ENCODE measurements at places on chromosomes 3 and 15. TPM values are rescaled to one million over a fixed set of nuclear protein-coding genes. Genes with fewer than 3 reads are reported as not detected.

DNA sequence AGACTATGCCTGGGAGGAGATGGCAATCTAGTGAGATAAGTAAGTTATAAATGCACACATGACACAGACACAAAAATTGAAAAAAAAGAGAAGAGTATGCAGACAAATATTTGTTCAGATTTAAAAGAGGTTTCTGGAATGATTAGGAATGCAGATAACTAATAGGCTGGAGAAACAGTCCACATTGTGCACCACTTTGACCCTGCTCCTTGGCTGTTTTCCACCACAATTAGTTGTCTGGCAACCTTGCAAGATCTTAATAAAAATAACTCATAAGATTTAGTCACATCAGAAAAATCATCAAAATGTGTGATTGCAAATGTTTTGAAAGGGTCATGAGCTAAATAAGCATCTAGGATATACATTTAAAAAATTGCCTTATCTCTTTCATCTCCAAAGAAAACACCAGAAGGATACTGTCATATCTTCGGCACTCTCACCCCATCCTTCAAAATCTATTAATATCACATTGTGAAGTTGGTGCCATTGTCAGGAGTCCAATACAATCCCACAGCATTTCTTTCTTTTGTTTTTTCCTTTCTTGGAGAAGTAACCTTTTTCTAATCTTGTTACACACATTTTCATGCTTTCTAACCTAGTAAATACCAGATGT is 153.7 kb upstream of the KCNMB2 start:
- no peak for DNase-seq

The KBTBD13 gene
- total RNA-seq = not detected

The LYZL4 gene
- not detected for total RNA-seq

The ZIC1 gene
- total RNA-seq = 1.8 TPM

The BCL2A1 gene
- total RNA-seq = 1.3 TPM

DNA sequence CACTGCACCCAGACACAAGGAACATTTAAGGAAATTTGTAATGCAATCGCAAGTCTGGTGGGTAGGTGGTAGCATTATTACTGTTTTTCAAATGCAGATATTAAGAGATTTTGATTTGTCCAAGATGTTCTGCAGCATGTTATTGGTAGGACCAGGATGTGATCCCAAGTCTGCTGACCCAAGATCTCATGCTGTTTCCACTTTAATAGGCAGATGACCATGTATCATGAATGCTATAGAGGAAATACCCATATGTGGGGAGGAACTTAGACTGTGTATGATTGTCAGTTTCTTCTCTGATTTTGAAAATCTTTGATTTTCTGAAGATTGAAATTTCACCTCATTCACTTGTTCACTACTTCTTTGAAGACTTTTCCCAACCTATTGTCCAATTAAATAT is 28.7 kb downstream of the ATP6V1A start:
- DNase-seq = no peak

DNA sequence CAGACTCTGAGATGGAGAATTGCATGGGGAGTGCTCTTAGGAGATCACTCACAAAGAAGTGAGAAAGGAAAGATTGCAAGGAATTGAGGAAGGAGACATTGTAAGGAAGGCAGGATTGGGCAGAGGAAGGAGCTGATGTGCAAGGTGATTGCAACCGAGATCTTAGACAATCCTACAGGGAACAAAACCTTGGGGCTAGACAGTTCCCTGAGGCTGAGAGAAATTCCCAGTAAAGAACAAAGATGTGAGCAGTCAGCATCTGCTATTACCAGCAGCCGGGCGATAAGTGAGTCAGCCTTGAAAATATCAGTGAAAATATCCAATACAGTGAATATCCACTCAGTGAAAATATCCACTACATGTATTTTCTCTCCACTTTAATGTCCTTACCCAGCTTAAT is 143.6 kb upstream of the TBC1D5 start:
- no peak for DNase-seq

- DNase-seq = peak; percentile 61
These were observed 136.4 kb downstream of the DNAJB8 start for GRCh38 chr3:128330214-128330842.

DNA sequence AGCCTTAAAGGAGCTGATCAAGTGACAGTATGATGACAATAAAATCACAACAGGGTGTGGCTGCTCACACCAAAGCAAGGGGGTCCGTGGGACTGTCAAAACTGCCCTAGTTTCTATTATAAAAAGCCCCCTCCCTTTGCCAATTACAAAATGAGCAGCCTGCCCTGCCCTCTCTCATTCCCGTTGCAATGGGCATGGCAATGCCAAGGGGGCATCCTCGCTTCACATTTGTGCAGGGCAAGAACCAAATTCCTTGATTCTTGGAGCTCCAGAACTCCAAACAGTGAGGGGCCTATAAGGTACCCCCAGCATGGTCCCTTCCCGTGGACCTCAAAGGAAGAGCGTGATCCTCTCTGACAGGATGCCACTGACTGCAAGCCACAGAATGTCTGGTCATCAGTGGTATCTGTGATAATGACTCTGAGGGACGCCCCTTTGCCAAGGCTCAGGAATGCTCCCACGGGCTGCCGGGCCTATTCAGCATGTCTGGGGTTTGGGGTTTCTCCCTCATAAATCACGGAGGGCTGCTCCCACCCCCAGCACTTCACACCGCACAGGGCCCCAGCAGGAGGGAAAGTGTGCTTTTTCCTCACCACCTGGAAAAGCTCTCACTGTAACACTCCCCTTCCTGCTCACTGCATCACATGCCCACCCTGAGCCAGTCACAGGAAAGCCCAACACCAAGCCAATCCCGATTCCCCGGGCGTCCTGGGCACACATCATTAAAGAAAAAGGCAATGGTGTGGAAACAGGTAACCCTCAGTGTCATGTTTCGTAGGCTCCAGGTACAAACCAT is 105.1 kb upstream of the TRPM1 start:
- DNase-seq = no peak

- DNase-seq = no peak
These were observed 335.9 kb upstream of the ICE2 start for GRCh38 chr15:60814855-60815254.

DNA sequence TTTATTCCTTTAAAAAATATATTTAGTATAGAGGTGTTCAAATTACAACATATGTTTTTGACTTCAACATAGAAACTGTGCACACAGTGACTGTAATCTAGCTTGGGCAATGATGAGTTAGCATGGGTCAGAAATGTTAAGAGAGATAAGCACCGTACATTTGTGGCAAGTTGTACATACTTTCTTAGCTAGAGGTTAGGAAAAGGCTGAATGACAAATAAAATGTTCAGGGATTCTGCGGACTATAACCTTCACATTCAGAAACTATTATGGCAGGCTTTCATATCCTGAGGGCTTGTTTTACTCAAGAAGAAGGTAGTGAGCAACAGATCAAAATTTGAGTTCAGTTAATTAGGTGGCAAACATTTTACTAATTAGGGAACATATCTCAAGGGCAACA is 379.7 kb upstream of the EPHA6 start:
- DNase-seq = no peak

GRCh38 chr15:92288755-92289154 is 104.9 kb upstream of the ST8SIA2 start:
- no peak for DNase-seq

The COL6A6 gene
- total RNA-seq = 0.08 TPM

DNA sequence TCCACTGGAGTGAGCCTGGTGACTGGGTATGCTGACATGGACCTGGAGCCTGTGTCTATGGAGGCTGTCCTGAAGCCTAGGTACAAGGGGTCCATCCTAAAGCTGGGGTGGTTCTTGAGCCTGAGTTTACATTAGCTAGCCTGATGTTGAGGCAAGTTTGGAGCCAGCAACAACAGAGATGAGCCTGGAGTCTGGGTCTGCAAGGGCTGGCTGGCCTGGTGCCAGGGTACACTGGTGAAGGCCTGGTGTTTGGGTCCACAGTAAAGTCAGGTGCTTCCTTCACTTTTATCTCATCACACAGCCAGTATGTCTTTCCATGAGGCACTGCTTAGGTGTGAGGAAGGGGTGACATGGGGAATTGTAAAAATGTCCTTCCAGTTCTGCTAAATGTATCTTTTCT is 49.5 kb downstream of the TP63 start:
- DNase-seq = no peak

The HRG gene
- not detected for total RNA-seq

DNA sequence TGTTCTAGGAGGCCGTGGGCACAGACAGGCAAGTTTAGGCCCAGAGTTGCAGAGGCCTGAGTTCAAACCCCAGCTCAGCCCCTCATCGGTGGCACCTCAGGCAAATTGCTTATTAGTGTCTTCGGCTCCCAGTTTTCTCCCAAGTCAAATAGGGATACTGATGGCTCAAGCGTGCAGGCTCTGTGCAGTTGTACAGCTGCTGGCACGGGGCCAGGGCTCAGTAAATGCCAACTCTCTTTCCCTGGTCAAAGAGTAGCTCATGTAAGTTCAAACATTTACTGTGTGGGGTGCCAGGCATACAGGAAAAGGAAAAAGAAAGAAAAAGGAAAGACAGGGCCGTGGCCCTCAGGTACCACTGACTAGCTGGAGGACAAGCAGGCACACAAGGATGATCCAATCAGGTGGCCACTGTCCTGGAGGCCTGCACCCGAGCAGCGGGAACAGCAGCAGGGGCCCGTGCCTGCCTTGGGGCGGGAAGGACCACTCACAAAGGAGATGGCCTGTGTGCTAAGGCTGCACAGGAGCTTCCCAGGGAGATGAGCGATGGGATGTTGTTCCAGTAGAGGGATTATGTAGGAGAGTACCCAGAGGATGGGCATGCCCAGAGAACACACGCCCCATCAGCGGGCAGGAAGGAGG is 70.8 kb downstream of the TBC1D2B start:
- no peak for DNase-seq

DNA sequence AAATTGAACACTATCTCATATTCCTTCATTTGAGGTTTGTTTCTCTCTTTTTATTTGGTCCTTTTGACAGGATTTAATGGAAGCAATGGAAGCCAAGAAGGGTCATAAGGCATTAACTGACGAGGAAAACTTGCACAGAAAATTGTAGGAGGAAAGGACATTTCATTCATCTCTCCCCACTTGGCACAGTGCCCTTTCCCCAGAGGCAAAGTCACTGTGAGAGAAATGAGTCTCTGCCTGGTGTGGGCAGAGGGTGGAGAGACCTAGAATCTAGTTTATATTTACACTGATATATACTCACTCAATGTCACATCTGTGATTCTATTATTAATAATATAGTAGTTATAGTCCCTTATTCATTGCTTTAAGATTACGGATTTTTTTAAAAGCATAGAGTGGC is 324.6 kb upstream of the IL12A start:
- DNase-seq = no peak

- DNase-seq = no peak
These were observed 430.3 kb upstream of the PDZRN3 start for GRCh38 chr3:74055061-74055460.

The A4GNT gene
- not detected for total RNA-seq

DNA sequence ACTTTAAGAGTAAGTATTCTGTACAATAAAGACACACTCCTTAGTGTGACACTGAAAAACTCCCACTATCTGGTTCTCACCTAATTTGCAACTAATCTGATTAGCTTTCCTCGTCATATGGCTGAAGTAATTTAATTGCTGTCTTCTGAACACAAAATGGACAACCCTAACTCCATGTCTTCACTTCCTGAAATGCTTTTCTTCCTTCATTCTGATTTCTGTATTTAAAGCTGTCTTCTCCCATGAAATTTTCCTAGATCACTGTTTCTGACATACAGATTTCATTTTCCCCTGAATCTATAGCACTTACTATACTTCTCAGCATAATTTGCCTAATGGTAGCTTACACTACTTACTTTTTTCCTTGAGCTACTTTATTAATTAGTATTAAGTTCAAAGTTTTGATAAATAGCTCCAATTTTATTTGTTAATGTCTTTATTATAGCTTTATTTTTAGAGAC is 6.3 kb downstream of the CCPG1 start:
- DNase-seq = no peak

DNA sequence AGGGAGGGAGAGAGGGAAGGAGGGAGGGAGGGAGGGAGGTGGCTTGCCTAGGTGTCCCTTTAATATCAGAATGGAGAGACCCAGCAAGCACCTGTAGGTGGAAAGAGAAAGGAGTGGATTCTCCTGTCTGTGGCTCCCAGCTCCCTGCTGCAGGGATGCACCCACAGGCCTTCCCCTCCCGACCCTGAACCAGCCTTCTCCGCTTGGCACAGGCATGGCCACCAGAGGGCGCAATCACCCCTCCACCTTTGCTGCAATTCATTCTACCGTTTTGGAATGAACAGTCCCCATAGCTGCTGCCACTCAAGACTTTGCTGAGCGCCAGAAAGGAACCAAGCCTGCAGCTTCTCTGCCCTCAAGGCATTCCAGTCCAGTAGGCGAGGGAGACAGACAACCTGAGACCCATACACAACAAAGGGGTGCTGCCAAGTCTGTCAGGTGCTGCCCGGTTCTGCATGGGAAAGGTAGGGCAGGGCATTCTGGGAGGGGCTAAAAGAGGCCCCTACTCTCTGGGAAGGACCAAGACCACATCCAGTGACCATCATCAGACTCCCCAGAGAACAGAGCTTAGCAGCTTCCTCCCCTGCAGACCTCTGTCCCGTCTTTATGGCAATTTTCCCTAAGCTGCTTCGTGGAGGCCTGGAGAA is 4.9 kb downstream of the TLR9 start:
- DNase-seq = peak; percentile 98

The SLC22A14 gene
- not detected for total RNA-seq

The ZDHHC23 gene
- 11.9 TPM for total RNA-seq

DNA sequence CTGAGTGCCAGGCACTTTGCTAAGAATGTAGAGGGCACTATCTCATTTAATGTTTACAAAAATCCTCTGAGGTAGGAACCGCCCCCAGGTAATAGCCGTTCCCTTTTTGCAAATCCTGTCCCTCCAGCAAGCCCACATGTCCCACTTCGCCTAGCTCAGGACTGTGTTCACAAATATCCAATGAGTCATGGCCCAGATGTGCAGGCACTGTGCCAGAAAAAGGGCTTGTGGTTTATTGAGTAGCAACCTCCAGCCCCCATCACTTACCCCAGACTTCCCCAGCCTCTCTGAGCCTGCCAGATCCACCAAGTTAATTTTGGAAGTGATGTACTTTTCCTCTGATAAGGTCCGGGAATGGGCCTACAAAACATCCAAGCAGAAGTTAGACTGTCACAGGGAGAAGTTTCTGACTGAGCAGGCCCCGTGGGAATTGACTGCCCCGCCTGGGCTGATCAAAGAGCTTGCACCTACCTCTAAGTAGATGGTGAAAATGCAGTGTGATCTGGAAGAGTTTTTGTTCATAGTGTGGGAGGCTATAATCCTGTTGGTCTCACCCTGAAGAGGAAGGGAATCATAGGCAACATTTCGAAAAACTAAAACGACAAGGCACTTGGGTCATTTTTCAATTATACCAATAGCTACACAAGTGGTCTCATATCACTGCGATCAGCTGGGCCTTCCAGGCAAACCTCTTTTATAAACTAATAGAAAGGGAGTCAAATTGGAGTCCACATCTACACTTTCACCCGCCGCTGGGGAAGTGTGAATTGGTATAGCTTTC is 15.7 kb downstream of the KIF9 start:
- DNase-seq = peak; percentile 94

The TGM4 gene
- not detected for total RNA-seq

The ADCY5 gene
- 3.5 TPM for total RNA-seq
